Natural killer cell treated with Interleukin-12 subunit alpha and Interleukin-12 subunit beta and Interleukin-15 and Interleukin-18, amount 100 ng/mL, for 72 hours (primary cell): ENCODE measurements at places on chromosomes 3 and 15.

- no peak for DNase-seq
Measured at GRCh38 chr3:152071924-152072323, 196.8 kb upstream of the MBNL1 start.

DNA sequence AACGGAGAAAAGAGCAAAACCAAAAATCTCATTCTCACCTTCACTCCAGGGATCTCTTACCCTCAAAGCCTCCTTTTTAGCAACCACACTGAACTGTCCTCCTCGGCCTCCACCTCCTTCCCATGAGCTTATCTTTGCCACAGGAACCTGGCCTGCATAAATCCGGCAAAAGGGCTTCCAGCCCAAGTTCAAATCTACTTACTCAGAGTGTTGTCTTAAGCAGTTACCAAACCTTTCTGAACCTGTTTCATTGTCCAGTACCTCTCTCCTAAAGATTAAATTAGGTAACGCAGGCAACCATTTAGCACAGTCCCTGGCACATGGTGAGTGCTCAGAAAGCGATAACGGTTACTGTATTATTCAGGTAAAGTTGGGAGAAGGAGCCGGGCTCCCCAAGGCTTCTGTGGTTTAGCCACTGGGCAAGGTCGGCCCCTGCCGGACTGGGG is 777 bp downstream of the CIB1 start:
- no peak for DNase-seq

GRCh38 chr15:81152339-81152738 is 18.3 kb downstream of the CFAP161 start:
- no peak for DNase-seq

- DNase-seq = no peak
Measured at GRCh38 chr3:149390294-149390693, 12.8 kb upstream of the TM4SF1 start.

DNA sequence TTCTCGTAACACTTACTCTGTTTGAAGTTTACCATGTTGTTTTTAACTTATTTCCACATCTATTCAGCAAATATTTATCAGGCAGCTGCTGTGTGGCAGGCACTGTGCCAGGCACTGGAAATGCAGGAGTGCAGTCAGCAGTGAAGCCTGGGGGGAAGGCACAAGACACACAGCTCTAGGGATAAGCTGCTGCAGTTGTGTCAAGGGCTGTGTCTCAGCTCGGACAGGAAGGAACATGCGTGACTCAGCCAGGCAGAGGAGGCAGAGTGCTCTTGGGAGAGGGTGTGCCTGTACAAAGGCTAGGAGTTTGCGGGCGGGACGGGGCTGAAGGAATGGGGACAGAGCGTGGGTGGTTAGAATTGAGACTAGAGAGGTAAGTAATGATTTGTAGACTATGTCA is 24.7 kb downstream of the LYSMD4 start:
- DNase-seq = no peak

GRCh38 chr3:122146466-122146865 is 37.0 kb upstream of the CASR start:
- no peak for DNase-seq

DNA sequence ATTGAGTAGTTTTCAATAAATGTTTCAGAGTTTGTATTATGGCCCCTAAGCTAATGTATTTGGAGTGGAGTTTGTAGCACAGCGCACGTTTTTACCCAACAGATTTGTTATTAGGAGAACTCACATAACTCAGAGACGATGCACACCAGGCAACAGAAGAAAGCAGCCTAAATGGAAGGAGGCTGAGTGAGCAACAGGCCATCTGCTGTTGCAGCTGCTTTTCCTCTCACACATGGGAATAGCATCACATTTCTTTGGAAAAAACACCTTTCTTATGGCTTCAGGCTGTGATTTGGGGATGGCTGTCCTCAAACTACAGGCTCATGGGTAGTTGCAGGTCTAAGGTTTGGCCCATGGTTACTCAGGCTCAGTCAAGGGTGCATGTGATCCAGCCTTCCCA is 469.3 kb upstream of the MCTP2 start:
- no peak for DNase-seq

DNA sequence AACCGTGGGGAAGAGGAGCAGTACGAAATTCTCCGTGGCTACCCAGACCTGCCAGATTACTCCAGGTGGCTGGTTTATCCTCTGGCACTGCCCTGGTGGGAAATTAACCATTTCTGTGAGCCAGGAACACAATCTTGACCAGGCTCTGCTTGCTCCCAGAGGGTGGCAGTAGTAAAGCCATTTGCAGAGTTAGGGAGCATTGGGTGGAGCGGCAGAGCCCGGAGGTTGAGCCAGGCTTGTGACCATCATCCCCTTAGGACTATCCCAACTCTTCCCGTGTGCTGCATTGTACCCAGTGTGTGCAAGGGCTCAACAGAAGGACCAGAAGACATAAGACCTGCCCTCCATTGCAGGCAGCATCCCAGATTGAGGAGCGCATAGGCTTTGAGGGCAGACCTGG is 5.3 kb downstream of the KNG1 start:
- no peak for DNase-seq

- DNase-seq = no peak
Measured at GRCh38 chr3:119322021-119322834, 28.0 kb downstream of the ARHGAP31 start.

DNA sequence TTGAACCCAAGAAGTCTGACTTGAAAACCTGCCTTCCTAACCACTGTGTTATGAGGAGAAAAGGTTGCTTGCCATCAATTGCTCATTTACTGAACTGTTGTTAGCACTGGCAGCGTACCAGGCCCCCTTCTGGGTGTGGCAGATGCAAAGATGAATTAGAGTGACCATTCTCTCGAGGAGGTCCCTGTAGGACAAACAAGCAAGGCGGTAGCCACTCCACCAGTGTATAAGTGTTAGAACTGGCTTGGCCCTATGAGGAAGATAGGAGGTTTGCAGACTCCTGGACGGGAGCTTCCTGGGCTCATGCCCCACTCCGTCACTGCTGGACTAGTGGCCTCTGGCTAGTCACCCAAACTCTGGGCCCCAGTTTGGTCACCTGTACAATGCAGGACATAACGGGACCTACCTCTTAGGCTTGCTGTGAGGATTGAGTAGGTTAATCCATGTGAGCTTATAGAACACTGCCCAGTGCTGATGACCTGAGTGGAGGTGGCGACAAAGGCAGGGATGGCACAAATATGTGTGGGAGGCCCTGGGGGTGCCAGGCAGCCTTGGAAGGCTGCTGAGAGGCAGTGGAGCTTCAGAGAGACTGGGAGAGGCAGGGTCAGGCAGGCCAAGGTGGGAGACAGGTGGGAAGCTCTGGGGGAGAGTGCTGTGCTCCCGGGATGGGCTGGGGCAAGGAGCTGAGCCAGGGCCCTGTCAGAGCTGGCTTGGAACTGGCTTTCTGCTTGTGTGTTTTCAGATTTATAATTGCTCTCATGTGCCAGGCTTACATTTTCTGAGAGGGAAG is 145.9 kb downstream of the DNAJB8 start:
- peak; percentile 18 for DNase-seq

- no peak for DNase-seq
Measured at GRCh38 chr3:72579191-72579580, 269.1 kb downstream of the SHQ1 start.

DNA sequence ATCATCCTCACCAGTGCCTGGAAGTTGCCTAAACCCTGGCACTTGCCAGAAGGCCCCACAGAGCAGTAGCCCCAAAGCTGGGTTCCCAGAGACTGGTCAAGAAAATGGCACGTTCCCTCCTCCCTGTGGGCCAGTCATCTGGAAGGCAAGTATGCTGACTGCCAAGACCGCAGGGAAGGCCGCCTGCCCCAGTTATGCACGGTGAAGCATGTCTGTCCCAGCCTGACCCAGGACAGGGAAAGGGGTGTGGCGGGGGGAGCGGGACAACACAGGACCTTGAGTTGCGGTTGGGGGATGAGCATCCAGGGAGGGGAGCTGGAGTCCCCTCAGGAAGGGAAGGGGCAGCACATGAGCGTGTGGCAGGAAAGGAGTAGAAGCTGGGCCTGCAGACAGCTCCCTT is 33.0 kb downstream of the RBPMS2 start:
- no peak for DNase-seq

GRCh38 chr3:156291272-156292123 is 171.1 kb downstream of the KCNAB1 start:
- no peak for DNase-seq

DNA sequence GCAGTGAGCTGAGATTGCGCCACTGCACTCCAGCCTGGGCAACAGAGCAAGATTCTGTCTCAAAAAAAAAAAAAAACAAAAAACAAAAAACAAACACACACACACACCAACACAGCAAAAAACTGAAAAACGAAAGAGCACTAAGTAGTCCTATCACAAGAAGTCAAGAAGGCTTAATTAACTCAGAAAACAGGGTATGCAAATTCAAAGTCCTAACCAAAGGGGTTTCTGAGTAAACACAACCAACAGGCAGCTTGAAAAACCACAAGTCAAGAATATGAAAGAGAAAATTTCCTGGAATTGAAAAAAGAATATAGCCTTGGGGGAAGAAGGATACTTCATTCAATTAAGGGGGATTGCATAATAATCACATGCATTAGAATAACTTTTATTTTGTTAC is 37.7 kb upstream of the PARP14 start:
- no peak for DNase-seq

DNA sequence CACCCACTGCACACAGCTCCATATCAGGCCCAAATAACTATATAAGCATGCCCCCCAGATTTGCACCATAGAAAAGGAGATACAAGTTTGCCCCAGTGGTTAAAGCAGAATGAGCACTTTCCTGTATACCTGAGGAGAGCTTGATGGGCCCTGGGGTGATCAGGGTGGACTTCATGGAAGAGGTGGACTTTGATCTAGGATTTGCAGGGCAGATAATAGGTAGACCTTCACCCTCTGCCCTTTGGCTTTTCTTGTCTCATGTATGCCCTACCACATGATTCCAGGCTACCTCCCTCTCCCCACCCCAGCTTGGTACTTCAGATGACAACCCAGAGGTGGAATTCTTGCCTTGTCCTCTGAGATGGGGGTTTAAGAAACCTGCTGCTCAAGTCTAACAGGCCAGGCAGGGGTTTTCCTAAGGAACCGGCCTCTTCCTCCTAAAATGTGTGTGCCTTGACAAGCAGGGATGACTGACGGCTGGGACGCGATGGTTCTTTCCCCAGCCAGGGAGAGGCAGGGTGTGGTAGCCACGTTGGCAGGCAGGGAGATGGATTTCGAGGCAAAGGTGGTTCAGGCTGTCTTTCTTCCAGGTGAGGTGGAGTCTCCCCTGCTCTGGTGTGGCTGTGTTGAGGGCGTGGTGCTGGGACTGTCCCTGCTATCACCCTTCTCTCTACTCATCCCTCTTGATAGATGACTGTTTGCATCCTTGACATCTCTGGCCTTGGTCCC is 6.6 kb upstream of the RHCG start:
- no peak for DNase-seq

GRCh38 chr3:95351158-95351557 is 1288.3 kb downstream of the NSUN3 start:
- DNase-seq = no peak

GRCh38 chr3:136195258-136196063 is 674 bp downstream of the MSL2 start:
- peak; percentile 90 for DNase-seq

DNA sequence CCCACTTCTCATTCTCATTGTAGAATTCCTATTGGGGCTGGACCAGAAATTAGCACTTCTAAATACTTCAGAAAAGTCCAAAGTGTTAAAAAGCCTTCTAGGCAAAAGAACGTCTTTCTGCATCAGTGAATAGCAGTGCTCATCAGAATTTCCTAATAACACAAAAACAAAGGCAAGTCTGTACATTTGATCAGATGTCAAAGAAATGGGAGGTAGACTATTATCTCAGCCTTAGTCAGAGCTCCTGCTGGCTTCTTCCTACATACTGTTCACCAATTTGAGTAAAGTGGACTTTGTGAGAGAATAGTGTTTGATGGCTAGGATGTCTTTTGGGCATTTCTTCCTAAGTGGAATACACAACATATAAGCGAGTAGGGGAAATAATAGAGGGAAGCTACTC is 48.7 kb downstream of the FOXB1 start:
- DNase-seq = no peak
